ENCODE measurements at places on chromosomes 12 and 14.

DNA sequence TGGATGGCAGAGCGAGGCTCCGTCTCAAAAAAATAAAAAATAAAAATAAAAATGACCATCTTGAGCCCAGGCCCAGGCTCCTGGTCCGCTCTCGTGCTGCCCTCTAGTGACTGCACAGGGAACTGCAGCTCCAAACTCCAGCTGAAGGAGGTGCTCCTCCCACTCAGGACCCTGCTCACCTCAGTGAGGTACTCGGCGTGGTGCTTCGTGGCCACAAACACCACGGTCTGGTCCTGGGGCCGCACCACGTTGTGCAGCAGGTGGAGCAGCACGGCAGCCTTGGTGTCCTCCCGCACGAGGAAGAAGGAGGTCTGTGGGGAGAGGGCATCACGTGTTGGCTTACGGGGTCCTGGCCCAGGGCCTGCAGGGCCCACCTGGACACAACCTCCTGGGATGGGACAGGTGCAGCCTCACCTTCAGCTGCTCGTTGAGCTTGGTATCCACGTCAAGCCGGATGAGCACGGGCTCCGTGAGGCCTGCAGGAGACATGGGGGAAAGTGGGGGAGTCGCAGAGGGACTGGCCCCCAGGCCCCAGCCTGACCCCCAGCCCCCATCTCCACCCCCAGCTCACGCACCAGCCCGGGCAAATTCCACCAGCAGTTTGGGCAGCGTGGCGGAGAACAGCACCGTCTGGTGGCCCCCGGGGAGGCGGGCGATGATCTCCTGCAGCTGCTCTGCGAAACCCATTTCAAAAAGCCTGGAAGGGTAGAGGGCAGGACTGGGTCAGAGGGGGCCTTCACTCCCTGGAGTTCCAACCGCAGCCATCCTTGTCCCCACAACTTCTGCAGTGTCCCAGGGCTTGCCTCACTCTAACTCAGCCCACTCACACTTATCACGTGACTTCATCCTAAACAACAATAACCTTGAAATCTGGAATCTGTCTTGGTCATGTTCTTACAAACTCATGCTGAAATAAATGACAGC lies 10.6 kb downstream of the DDX54 start:
- no peak for DNase-seq

GRCh38 chr14:99415496-99416281 lies 65.0 kb downstream of the SETD3 start:
- DNase-seq, result peak; percentile 70

DNA sequence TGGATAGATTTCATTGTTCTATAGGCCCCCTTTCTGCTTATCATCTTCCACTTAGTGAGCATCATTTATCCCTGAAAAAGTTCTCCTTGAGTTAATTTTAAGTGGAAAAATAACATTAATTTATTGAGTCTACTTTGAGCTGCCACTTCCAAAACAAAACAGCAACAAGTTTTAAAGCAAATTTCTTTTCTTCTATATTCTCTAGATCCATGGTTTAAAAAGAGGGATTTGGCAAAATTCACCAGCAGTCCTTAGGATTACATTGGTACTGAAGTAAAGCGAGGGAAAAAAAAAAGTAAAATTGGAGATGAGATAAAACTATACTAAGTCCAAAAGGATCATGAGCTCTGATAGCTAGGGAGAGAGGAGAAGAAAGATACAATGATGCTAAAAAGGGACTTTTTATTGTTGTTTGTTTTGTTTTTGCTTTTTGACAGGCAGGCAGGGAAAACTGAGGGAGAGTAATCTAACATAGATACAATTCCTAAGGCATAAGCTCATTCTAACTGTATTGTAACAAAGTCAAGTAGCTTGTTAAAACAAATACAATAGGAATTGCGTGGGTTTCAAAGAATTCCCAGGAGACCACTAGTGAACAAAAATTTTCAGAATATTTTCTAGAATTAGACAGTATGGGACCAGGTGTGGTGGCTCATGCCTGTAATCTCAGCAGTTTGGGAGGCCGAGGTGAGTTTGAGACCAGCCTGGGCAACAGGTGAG lies 19.2 kb upstream of the PLEKHA5 start:
- no peak for DNase-seq

GRCh38 chr12:109020146-109020795 lies 597 bp downstream of the SVOP start:
- no peak for DNase-seq

DNA sequence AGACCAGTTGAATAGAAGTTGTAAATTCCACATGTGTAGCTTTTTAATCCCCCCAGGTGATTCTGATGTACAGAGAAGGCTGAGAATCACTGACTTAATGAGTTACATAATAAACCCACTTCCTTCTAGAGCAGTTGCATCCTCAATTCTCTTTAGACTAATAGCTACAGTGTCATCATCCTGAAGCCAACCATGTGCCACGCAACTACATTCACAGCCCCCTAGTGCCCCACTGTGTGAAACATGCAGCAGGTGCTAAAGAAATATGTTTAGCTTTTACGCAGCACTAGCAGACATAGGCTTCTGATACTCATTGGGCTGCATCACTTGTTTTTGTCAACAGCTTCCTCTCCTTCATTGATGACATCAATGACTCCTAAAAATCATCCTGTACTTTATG lies 1168.3 kb downstream of the BCL11B start:
- no peak for DNase-seq

GRCh38 chr14:35883677-35884293 lies 57.6 kb downstream of the BRMS1L start:
- DNase-seq, result no peak

DNA sequence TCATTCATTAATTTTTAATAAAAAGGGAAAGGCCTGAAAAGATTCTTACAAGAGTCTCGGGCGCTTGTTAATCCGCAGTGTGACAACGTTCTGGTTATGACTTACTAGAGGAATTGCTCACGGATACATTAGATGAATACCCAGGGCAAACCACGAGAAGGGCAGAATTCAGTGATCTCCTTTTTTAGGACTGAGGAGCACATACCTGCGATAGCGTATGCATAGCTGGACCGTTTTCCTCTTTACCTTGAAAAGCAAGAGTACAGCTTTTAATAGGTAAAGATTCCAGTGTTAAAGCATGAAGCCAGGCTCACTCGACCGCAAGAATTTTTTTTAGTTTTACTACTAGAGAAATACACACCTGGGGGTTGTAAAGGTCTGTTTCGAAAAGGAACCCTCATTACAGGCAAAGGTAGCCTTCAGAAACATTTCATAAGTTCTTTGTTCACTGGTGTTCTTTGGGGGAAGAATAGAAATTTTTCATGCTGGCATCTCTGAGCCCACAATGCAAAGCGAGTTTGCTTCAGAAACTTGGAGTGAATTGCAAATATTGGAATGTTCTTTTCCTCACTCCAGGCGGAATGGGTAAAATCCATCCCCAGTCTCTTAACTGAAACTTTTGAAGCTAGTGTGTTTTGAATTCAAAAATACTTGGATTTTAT lies 953 bp downstream of the MAPK1IP1L start:
- peak; percentile 49 for DNase-seq

DNA sequence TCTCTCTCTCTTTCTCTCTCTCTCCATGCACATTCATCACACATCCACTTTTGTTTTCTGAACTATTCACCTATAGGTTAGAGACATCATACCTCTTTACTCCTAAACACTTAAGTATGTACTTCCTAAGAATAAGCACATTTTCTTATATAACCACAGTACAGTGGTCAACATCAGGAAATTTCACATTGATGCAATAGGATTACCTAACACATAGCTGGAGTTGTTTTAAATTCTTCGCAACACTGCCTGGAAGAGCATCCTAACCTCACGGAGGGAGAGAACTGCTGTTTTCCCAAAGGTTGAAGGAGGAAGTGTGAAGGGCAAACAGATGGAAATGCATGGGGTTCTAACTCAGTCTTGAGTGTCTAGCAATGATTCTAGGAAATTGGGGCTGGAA lies 159.2 kb downstream of the SYT1 start:
- no peak for DNase-seq

DNA sequence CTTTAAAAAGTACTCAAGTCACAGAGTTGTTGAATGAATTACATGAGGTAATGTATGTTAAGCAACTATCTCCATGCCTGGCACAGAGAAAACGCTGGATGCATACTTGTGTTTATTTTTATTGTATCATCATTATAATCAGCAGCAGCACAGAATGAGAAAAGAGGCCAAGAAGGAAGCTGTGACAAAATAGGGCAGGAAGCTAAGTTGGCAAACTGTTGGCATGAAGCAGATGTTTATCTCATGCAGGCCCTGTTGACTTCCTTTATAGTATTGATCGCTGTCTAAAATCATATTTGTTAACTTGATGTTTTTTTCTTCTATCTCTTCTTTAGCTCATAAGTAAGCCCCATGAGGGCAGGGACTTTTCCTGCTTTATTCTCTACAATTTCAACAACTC lies 466.6 kb downstream of the TRHDE start:
- DNase-seq, result no peak

DNA sequence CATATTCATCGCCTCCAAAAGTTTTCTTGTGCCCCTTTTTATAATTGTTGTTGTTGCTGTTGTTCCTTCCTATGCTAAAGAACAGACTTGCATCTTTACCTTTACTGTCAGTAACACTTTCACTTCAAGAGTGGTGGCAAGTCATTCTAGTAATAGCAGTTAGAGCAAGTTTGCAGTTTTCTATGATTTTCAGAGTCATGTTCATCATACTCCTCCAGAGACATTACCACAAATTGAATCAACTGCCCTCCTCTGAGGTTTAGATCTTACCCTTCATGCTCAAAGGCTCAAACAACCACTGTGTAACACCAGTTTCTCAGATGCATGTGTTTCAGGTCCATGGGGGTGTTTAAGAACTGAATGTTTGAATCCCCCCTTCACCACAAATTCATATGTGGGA lies 763.4 kb downstream of the LRFN5 start:
- DNase-seq, result no peak

DNA sequence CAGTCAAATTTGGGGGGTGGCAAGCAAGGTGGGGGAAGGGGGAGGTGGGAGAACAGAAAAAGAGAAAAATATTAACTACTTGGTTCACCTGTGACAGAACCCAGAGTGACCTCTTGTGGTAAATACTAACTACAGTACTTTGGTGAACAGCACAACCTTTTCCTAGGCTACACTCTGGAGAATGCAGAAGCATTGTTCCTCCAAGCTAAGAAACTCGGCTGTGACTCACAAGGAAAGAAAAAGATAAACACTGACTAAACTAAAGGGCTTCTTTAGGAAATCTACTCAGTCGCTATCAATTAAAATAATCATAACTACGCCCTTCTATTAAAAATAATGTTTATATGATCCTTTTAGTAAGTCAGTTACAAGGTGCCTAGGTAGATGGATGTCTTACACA lies 5.4 kb downstream of the KCNH5 start:
- DNase-seq, result peak; percentile 78

DNA sequence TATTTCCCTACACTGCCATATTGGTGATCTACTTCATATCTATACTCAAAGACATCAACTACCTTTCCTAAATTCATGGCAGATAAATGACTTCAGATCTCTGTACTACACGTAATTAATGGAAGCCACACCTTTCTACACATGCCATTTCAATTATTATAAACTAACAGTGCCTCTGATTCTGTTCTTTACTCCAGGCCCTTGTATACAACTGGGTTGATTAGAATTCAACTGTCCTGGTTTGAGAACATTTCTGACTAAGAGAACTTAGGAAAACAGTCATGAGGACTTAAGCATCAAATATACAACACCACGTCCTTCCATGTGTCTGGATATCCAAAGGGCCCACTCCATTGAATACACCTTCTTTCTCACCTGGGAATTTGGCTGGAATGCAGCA lies 1.8 kb downstream of the ACIN1 start:
- DNase-seq, result no peak

All from foreskin keratinocyte (primary cell).